ENCODE measurements at places on chromosomes 3 and 15.
A peak's percentile ranks its signal among the peaks of the same experiment; 100 is the strongest.

DNA sequence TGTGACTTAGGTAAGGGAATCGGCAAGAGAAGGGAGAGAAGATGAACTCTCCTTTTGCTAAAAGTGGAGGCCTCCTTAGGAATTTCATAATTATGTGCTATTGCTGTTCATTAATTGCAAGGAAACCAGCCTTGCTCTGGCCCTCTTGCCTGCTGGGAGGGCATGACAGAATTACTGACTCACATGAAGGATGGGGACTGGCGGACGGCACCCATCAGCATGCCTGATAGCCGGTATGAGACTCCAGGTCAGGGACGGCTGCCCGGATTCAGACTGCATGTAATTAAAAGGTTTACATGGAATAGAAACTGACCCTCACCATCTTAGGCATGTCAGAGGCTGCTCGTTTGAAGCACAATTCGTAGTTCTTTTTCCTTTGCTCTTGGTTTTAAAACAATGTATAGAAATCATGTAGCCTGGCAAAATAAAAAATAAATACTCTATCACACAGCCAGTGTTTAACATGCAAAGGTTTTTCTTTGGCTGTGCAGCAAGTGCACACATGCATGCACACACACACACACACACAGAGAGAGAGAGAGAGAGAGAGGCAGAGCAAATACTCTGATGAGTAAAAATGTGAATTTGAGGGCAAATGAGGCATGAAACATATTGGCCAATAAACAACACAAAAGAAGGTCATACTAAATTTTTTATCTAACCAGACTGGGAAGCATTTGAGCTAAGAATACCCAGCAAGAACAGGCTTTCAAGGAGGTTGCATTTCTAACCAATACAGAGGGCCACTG is 82.7 kb downstream of the FOXB1 start:
- no peak for DNase-seq

DNA sequence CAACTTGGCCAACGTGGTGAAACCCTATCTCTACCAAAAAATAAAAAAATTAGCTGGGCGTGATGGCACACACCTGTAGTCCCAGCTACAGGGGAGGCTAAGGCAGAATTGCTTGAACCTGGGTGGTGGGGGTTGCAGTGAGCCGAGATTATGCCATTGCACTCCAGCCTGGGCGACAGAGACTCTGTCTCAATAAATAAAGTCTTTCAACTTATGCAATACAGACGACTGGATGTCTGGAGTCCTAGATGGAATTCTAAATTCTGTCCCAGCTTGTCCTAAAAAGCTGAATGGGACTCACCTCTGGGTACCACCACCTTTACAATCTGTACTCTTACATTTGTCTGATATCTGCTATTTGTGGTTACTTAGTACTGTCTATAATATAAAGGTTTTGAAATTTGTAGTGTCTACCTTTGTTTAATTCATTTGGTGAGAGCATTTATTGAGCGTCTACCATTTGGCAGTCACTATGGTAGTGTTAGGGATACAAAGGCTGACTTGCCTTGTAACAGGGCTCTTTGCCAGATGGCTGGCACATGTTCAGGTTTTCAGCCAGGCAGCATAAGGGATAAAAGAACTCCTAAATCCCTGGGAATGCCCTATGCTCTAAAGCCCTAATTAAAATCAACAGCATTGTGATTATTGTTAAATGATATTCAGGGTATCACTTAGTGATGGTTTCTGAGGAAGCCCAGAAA is 7.2 kb upstream of the ZNF609 start:
- DNase-seq = no peak

DNA sequence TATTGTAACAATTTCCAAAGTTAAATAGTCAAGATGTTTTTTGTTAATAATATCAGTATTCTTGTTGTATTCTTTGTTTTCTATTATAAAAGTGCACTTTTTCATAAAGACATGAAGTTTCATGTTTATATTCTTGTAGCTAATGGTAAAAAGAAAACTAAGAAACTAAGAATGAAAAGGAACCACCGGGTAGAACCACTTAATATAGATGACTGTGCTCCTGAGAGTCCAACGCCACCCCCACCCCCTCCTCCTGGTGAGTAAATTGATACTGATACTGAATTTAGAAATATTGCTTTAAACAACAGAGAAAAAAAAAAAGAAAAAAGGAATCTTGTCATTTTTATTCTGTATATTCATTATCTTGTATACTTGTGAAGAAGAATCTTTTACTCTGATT is 13.4 kb downstream of the DHFR2 start:
- DNase-seq = no peak

DNA sequence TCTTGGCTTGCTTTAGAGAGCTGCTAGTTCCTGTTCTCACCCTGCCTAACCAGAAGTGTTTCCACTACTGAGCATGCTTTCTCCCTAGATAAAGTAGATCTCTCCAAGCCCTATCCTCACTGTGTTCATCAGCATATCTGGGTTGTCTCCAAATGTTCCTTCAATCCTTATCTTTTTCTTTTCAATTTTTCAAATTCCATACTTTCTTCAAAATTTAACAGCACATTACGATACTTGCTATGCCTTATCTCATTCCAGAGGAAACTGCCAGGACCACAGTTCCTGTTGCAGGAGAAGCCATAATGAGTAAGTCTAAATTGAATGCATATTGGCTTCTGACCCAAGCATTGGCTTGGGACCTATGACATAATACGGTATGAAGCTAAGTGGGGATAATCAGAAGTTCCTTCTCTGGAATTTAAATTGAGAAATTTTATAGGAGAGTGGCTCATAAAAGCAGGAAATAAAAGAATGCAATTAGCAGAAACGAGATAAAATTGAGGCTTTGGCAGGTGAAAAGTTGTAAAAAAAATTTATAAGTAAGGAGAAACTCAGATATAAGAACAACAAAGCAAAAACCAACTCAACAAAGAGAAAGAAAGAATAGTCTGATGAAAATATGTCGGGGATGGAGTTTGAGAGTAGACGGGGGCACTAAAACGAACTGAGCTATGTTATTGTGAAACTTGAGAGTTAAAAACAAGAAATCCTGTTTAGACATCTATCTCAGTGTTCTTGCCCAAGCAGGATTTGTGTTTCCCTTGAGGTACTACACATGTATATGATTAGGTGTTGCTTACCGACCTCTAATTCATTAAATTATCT is 631.7 kb upstream of the CCDC54 start:
- DNase-seq = peak; percentile 36

GRCh38 chr3:153008226-153008625 is 153.8 kb upstream of the RAP2B start:
- DNase-seq = no peak

- peak; percentile 61 for DNase-seq
Measured at GRCh38 chr3:114624571-114625181, 330.8 kb downstream of the TIGIT start.

DNA sequence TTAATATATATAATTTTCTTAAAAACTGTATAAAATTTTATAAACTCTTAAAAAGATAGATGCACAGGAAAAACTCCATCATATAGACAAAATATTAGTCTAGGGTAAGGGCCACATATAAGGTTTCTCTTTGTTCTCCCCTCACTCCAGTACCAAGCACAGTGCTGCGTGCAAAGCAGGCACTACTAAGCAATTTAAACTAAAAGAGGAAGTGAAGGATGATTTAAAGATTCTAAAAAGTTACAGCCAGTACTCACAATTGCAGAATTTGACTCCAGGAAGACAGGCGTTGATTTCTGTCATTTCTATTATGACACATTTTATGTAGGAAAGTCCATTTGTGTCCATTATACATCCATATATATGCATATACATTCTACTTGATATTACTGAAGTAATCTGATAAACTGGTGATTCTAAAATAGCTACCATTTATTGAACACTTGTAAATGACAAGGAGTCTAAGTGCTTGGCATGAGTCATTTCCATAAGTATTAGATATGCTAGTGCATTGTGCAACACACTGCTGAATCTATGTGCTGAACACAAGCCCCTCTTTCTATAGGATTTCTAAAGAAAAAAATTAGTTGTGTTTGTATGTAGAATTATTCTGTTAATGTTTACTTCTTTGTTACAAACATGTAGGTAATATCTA is 785.5 kb upstream of the ARRDC4 start:
- no peak for DNase-seq

DNA sequence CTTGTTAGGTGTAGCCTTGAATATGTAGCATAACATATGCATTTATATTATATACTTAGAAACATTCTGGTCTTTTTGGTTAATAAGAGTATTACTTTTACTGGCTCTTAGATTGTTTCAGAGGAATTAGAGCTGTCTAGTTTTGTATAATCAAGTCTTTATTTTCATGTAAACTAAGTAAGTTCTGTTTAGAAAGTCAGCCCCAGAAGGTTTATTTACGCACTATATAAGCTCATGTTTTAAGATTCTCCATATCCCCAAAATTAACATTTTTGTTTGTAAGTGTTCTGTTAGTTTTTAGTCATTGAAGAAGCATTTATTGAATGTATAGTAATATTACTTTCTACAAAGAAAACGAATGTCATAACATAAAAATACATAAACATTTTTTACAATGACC is 158.1 kb downstream of the HCN4 start:
- no peak for DNase-seq

DNA sequence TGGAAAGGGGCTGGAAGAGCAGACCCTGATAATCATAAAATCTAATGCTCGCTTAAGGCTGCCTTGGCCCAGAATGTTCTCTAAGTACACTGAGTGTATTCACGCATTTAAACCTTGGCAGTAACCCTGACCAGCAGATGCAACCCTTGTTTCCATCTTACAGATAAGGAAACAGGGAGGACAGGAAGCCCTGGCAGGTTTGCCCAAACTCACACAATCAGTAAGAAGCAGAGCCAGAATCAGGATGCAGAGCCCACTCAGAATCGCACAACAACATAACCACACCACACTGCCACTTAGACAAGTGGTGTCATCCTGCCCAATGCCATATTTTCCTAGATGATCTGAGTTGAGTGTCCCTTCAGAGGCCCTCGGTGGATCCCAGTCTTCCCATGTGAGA is 214.5 kb upstream of the HES1 start:
- DNase-seq = no peak

DNA sequence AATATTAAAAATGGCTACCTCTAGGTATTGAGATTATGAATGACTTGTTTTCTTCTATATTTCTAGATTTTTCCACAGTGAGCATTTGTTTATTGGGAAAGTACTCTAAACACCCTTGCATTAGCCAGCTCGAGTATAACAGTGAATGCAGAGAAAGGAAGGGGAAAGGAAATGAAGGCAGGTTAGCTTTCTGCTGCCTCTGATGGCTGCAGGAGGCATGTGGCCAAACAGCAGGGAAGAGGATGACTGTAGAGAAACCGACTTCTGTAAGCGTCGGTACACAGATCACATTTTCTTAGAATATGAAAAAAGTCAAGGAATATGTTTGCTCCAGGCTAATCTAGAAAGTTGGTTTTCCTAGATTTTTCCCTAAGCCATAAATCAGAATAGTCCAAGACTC is 19.8 kb downstream of the GNB5 start:
- no peak for DNase-seq

DNA sequence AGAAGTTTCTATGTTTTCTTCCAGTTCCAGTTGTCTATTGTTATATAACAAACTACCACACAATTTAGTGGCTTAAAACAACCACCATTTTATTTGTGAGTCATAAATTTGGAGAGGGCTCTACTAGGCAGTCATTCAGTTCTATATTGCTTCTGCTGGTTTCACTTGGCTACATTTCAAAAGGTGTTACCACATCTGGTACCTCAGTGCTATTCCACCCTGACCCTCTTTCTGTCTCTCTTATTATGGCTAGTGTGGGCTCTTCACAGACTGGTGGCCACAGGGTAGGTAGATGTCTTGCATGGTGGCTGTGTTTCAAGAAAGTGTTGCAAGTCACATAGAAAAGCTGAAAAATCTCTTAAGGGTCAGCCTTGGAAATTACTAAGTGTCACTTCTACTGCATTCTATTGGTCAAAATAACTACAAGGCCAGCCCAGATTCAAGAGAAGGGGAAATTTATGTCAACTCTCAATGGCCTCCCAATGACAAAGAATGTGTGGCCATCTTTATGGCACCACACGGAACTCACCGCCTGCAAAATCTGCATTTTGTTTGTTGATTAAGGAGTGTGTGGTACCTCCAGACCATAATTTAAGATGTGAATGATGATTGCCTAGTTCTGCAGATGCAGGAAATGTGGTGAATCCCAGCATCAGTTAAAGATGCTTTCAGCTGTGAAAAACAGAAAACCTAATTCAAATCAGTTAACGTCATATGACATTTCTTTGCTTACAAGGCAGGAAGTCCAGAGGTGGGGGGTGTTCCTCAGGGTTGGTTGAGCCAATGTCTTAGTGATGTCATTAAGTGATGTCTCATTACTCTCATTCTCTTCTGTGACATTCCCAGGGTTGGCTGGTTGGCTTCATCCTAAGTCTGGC is 105.8 kb upstream of the RASGRP1 start:
- no peak for DNase-seq

DNA sequence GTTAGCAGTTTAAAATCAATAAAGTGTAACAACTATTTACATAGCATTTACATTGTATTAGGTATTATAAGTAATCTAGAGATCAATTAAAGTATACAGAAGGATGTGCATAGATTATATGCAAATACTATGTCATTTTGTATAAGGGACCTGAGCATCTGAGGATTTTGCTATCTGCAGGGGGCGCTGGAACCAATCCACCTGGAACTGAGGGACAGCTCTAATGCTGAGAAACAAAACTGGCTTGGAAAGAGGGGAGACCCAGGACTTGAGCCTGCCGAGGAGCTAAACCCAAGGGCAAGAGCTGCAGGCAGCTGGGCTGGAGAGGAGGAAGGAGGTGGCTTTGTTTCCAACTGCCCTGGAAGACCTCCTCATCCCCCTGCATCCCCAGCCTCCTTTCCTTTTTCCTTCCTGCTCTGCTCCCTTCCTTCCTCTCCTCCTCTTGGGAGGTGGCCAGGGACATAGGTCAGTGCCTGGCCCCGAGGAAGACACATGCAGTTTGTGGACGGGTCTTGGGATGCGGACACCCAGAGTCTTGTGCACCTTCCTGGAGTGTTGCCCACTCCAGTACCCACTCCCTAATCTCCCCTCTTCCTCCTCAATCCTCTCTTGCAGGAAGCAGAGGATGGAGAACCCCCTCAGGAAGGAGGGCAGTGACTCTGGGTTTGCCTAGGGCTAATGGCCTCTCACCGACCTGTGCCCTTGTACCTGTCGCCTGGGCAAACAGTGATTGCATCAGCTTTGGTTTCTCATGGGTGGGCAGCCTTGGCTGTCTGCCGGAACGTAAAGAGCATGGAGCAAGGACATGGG is 825 bp upstream of the RTP3 start:
- no peak for DNase-seq

All from fibroblast of skin of left biceps (primary cell).